Type B pancreatic cell (in vitro differentiated cells): ENCODE measurements at places on chromosomes 2 and 18. TPM values are rescaled to one million over a fixed set of nuclear protein-coding genes. Genes with fewer than 3 reads are reported as not detected.

DNA sequence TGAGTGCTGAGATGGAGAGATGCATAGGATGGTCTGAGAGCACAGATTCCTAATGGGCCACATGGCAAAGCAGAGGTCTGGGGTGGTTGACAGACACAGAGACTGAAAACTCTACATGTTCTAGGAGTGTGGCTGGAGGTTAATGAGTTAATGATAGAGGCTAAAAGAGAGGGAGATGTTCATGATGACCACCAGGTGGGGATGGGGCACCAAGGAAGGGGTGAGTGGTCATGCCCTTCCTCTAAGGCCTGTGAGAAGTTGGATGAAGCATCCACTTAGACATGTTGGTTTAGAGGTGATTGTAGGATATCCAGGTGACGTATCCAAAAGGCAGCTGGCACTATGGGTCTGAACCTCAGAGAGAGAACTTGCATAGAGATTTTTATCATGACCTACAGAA is 102.1 kb downstream of the LRP2 start:
- H3K4me1 ChIP-seq: no peaks in the 10 kb centered on the region
- no peak overlapping the region for H3K4me3 ChIP-seq
- H3K27ac ChIP-seq: no peak overlapping the region
- H3K27me3 ChIP-seq: no peaks in the 10 kb centered on the region
- no peak for DNase-seq
- peaks cover 4% of the 10 kb centered on the region for H3K36me3 ChIP-seq

GRCh38 chr2:10493634-10494281 is 45.6 kb upstream of the ODC1 start:
- H3K4me1 ChIP-seq: no peaks in the 10 kb centered on the region

- no peak for DNase-seq
- no peak overlapping the region for H3K4me3 ChIP-seq
- H3K27ac ChIP-seq: no peak overlapping the region
- peaks cover 11% of the 10 kb centered on the region for H3K4me1 ChIP-seq
- peaks cover 3% of the 10 kb centered on the region for H3K36me3 ChIP-seq
Observed at GRCh38 chr2:86632672-86633071, 9.0 kb upstream of the RNF103 start.

GRCh38 chr2:30367232-30368070 is 79.6 kb upstream of the LCLAT1 start:
- no peak for DNase-seq
- H3K36me3 ChIP-seq: no peaks in the 10 kb centered on the region
- no peak overlapping the region for H3K4me3 ChIP-seq
- H3K4me1 ChIP-seq: peaks cover 3% of the 10 kb centered on the region
- no peak overlapping the region for H3K27ac ChIP-seq
- no peaks in the 10 kb centered on the region for H3K27me3 ChIP-seq

GRCh38 chr2:184646177-184646576 is 47.8 kb downstream of the ZNF804A start:
- H3K27me3 ChIP-seq: no peaks in the 10 kb centered on the region
- H3K4me3 ChIP-seq: no peak overlapping the region
- H3K36me3 ChIP-seq: no peaks in the 10 kb centered on the region
- DNase-seq: no peak

DNA sequence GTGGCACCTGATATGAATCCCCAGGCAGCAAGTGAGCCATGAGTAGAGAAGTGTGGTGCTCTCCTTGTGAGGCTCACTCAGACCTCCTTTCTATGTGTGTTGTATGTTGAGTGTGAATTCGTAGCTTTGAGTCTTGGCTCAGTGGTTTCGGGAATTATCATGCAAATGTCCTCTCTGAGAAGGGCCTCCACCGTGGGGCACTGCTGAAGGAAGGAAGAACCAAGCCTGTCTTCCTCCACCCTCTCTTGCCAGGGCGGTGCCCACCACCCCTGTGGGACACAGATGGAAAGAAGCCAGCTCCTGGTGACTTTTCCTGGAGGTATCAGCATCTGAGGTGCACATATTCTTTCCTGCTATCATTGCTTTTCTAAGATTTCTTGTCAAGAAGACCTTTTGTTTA is 156.1 kb downstream of the MYT1L start:
- H3K36me3 ChIP-seq: no peaks in the 10 kb centered on the region
- H3K27me3 ChIP-seq: peaks cover 30% of the 10 kb centered on the region
- no peak overlapping the region for H3K4me3 ChIP-seq
- no peaks in the 10 kb centered on the region for H3K4me1 ChIP-seq
- DNase-seq: no peak

DNA sequence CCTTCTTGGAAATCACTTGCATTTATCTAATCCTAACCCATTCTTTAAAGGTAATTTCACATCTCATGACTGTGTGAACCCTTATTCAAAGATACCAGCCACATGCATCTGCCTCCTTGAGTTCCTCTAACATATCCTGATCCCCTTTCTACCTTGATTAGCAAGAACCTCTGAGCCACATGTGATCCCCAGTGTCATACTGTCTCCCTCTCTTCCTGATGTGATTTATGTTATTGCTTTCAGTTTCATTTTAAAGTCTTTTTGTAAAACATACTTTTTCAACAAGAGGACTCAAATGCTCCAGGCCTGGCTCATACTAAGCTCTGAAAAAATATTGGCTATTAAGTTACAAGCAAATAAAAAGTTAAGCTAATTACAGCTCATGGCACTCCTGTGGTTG is 470.1 kb downstream of the DLGAP1 start:
- no peak overlapping the region for H3K27ac ChIP-seq
- DNase-seq: no peak
- no peaks in the 10 kb centered on the region for H3K36me3 ChIP-seq
- no peak overlapping the region for H3K4me3 ChIP-seq
- peaks cover 4% of the 10 kb centered on the region for H3K27me3 ChIP-seq

GRCh38 chr2:3706892-3707291 is 3.5 kb downstream of the DCDC2C start:
- peaks cover 5% of the 10 kb centered on the region for H3K36me3 ChIP-seq
- no peak overlapping the region for H3K27ac ChIP-seq
- H3K4me1 ChIP-seq: peaks cover 6% of the 10 kb centered on the region
- DNase-seq: no peak

DNA sequence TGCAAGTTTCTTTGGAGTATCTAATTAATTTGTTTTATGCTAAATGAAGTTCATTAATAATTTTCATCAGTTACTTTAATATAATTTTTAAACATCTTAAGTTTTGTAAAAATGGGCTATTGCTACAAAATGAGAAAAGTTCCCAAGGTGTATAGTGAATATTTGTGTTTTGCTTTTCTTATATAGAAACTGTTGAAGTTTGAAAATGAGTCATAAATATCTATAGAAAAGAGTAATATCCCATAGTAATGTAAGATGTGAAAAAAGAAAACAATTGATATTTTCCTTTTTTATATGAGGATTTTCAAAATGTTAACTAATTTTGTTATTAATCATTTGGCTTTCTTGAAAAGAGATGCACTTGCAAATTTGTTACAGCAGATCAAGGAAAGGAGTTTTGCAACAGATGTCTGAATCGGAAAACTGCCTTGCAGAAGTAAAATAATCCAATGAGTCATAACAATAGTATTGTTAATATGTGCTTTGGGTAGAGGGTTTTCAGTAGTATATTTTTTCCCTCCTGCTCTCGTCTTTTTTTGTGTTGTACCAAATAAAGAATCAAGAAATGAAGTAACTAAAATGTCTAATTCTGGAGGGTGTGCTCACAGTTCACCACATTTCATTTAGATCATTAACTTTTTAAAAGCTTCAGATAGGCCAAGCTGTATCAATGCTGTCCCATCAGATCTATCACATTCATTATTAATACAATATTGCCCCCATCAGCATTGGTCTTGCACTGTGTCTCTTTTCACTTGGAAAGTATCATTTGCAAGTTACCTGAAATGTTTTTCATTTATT is 15.5 kb downstream of the DUSP19 start:
- no peaks in the 10 kb centered on the region for H3K36me3 ChIP-seq
- H3K4me1 ChIP-seq: no peaks in the 10 kb centered on the region
- no peak for DNase-seq
- no peak overlapping the region for H3K27ac ChIP-seq

DNA sequence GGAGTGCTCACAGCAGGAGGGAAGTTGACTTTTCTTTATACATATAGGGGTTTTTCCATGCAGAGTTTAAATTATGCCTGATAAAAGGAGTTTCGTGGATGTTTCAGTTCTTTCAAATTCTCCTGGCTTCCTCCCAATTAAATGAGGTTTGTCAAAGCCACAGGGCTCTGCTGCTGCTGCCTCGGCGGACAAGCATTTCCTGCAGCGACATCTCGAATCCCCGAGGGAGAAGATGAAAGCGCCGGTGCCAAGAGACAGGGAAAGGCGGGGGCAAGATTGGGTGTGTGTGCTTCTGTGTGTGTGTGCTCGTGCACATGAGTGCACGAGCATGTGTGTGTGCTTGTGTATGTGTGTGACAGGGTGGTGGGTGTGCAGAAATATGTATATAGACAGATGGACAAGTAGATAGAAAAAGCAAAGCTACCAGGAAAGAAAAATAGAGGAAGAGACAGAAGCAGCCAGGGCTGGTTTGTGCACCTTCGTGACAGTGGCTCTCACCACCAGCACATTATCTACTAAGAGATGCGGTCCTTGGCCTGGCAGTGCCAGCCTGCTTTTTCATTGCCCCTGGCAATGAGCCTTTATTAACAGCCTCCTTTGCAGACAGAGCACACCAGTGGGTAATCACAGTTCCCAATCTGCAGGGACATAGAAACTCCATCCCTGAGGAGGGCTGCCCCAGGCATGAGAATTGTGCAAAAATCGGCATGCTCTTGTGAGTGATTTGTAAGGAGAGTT is 76.2 kb downstream of the CDK15 start:
- DNase-seq: no peak
- peak overlapping the region; percentile 68 for H3K4me3 ChIP-seq
- peaks cover 8% of the 10 kb centered on the region for H3K27me3 ChIP-seq
- no peaks in the 10 kb centered on the region for H3K36me3 ChIP-seq

- peaks cover 4% of the 10 kb centered on the region for H3K4me1 ChIP-seq
- peaks cover 29% of the 10 kb centered on the region for H3K36me3 ChIP-seq
- H3K27me3 ChIP-seq: no peaks in the 10 kb centered on the region
- DNase-seq: no peak
- H3K4me3 ChIP-seq: no peak overlapping the region
- no peak overlapping the region for H3K27ac ChIP-seq
Observed at GRCh38 chr2:53907582-53907981, 47.8 kb upstream of the GPR75 start.

- no peak overlapping the region for H3K4me3 ChIP-seq
- H3K4me1 ChIP-seq: no peaks in the 10 kb centered on the region
- H3K27me3 ChIP-seq: no peaks in the 10 kb centered on the region
- no peak overlapping the region for H3K27ac ChIP-seq
- DNase-seq: no peak
- no peaks in the 10 kb centered on the region for H3K36me3 ChIP-seq
Observed at GRCh38 chr18:38256366-38256765, 690.8 kb upstream of the CELF4 start.

- no peak for DNase-seq
- peaks cover 32% of the 10 kb centered on the region for H3K36me3 ChIP-seq
- H3K27me3 ChIP-seq: peaks cover 25% of the 10 kb centered on the region
- peak overlapping the region; percentile 67 for H3K27ac ChIP-seq
- H3K4me1 ChIP-seq: peaks cover 28% of the 10 kb centered on the region
Observed at GRCh38 chr18:12309683-12310198, 1.7 kb downstream of the TUBB6 start.

GRCh38 chr2:234808907-234809306 is 142.9 kb upstream of the SH3BP4 start:
- peaks cover 12% of the 10 kb centered on the region for H3K4me1 ChIP-seq
- H3K27me3 ChIP-seq: peaks cover 12% of the 10 kb centered on the region
- H3K27ac ChIP-seq: no peak overlapping the region
- DNase-seq: no peak
- H3K36me3 ChIP-seq: no peaks in the 10 kb centered on the region

DNA sequence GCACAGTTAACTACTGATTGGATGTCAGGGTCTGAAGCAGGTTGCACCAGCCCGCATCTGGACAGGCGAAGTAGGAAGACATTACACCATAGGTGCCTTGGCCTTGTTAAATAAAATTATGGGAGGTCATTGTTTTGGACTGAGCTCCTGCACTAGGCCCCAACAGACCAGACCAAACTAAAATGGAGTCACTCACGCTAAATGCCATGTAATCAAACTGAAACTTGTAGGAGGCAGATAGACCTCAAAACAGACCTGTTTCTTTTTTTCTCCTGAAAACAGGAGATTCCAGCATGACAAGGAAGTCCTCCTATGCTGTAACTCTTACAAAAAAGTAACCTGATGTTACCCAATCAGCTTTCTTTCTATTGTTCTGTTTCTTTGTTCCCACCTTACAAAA is 15.5 kb upstream of the NFU1 start:
- H3K27me3 ChIP-seq: peaks cover 3% of the 10 kb centered on the region
- no peak overlapping the region for H3K4me3 ChIP-seq
- peaks cover 18% of the 10 kb centered on the region for H3K4me1 ChIP-seq

GRCh38 chr2:138035608-138036217 is 71.4 kb downstream of the HNMT start:
- no peaks in the 10 kb centered on the region for H3K36me3 ChIP-seq
- DNase-seq: no peak
- peaks cover 15% of the 10 kb centered on the region for H3K4me1 ChIP-seq
- peak overlapping the region; percentile 46 for H3K4me3 ChIP-seq
- no peaks in the 10 kb centered on the region for H3K27me3 ChIP-seq

DNA sequence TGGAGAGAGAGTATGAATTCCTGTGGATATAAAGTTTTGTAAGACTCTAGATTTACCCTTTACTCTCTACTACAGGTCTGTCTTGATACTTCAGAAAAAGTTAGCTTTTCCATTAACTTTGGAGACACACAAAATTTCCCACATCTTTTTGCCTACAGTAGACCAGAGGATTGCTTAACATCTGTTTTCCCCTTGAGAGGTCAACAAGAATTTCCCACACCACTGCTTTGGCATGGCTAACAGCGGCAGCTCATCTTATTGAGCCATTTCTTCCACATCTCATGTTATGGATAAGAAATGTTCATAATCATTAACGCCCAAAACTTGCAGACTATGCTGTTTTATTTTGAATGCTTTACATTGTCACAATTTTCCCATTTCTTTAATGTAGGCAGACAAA is 273.6 kb upstream of the RGPD4 start:
- no peak overlapping the region for H3K4me3 ChIP-seq
- DNase-seq: no peak
- no peaks in the 10 kb centered on the region for H3K27me3 ChIP-seq
- H3K4me1 ChIP-seq: no peaks in the 10 kb centered on the region
- H3K27ac ChIP-seq: no peak overlapping the region

The ASB18 gene
- not detected in 2 replicates for total RNA-seq

The SLC38A11 gene
- 3.7 and 13.4 TPM in 2 replicates for total RNA-seq

The ECEL1 gene
- 7.8 and 9.6 TPM in 2 replicates for total RNA-seq

The CDH2 gene
- 38.2 and 145 TPM in 2 replicates for total RNA-seq

The SCYGR4 gene
- total RNA-seq: not detected in 2 replicates
